ENCODE measurements at places on chromosomes 6 and 20. TPM values are rescaled to one million over a fixed set of nuclear protein-coding genes. Genes with fewer than 3 reads are reported as not detected.

Gene AIG1
- 32.9 TPM for total RNA-seq

Gene UFL1
- total RNA-seq = 24.3 TPM

Gene PI3
- total RNA-seq = not detected

Gene HLA-DQA1
- total RNA-seq = 2.6 TPM

GRCh38 chr6:34615574-34616226, 59.6 kb upstream of the SPDEF start:
- peaks cover 10% of the 10 kb centered on the region for H3K36me3 ChIP-seq
- H3K27ac ChIP-seq = no peak overlapping the region
- no peak overlapping the region for H3K4me3 ChIP-seq
- no peaks in the 10 kb centered on the region for H3K27me3 ChIP-seq
- H3K4me1 ChIP-seq = peaks cover 3% of the 10 kb centered on the region
- no peak for DNase-seq

DNA sequence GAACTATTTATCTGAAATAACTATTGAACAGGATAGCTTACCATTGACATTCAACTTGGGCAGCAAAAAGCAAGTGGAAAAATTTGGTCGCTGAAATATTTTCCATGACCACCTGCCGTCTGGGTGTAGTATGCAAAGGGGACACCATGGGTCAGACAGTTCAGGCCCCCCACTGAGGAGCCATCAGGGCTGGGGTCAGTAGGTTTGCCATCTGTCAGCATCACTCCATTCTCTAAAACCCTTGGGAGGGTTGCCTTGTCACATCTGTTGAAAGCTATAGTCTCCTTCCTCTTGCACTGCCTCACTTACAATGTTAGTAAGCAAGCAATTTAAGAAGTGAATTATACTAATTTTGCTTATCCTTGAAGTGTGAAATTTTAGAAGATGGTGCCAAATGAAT, 44.9 kb downstream of the NRN1 start:
- H3K27ac ChIP-seq = no peak overlapping the region
- peaks cover 3% of the 10 kb centered on the region for H3K27me3 ChIP-seq
- no peaks in the 10 kb centered on the region for H3K36me3 ChIP-seq
- no peak overlapping the region for H3K4me3 ChIP-seq
- no peaks in the 10 kb centered on the region for H3K4me1 ChIP-seq

DNA sequence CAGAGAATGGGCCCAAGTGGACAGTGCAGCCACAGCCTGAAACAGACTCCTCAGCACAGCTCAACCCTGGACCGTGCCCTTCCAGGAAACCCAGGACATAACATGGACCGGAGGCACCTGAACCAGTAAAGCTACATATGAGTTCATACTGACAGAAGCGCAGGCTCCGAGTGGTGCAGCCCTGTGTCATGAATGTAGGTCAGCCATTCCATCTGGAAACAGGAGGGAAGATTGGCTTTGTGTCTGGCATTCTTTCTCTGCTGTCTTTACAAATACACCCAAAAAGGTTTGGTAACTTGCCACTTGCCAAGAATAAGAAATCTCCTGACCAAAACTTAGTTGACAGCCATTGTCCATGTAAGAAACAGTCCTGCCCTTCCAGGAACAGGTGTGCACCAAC, 366.6 kb downstream of the RNGTT start:
- DNase-seq = no peak
- H3K27me3 ChIP-seq = no peaks in the 10 kb centered on the region
- H3K27ac ChIP-seq = no peak overlapping the region
- H3K36me3 ChIP-seq = no peaks in the 10 kb centered on the region
- H3K4me3 ChIP-seq = no peak overlapping the region

DNA sequence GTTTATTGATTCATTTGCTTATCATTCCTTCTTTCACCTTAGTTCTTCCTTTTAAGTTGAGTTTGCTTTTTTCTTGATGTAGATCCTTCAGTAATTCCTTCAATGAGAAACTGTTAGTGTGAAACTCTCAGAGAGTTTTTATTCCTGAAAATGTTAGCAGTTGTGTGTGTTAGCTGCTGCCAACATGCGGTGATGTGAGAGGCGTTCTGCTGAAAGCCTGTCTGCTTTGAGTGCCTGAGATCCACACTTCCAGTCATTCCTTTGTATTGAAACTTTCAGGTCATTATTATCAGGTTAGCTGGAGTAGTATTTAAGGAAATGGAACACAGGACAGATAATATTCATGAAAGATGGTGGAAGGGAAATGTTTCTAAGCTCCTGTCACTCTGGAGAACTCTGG, 70.0 kb upstream of the SUPT3H start:
- no peak for DNase-seq
- H3K4me1 ChIP-seq = peaks cover 5% of the 10 kb centered on the region
- no peak overlapping the region for H3K27ac ChIP-seq
- H3K27me3 ChIP-seq = peaks cover 3% of the 10 kb centered on the region
- H3K36me3 ChIP-seq = no peaks in the 10 kb centered on the region
- no peak overlapping the region for H3K4me3 ChIP-seq

All from muscle of leg (tissue), 16 donors.